ENCODE measurements at places on chromosomes 16 and 17.
A peak's percentile ranks its signal among the peaks of the same experiment; 100 is the strongest.

DNA sequence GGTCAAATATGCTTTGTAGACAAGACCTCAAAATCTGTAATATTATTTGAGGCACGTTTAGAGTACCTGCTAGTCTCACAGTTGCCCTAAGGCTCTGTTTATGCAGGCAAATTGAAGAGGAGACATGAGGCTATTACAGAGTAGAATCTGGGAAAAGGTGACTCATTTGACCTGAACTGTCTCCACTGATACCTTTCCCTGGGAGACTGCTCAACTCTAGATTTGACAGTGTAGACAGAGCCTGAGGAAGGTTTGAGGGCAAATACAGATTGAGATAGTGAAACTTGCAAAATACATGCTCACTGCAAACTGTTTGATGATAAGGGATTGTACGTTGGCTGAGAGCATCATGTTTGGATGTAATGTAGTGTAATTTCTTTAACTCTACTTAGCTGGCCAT, 1266.6 kb upstream of the CDH8 start:
- no peak for DNase-seq

DNA sequence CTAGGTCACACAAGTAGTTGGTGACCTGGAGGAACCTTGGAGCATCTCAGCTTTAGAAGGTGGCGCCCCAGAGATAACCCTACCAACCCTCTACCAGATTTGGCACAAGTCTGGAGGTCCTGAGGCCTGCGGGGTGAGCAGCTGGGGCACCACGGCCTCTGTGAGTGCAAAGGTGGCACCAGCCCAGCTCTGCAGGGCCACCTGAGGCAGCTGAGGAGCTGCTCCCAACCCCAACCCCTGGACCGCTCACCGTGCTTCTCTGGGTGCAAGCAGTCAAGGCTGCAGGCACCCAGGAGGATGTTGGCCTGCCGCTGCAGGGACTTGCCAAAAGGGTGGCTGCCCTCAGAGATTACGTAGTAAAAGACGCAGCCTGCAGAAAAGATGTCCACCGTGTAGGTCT, 28.4 kb upstream of the ICAM2 start:
- DNase-seq, result no peak

- peak; percentile 71 for DNase-seq
These were observed at the start of gene USP43 for GRCh38 chr17:9644910-9645751. Gene USP43 (plus strand): TSS chr17:9645517. CDS start chr17:9645633, 116 bp downstream.

GRCh38 chr16:17887963-17888362, 417.2 kb upstream of the XYLT1 start:
- no peak for DNase-seq

GRCh38 chr17:47810200-47810821, 11.3 kb downstream of the OSBPL7 start:
- DNase-seq, result peak; percentile 75

- no peak for DNase-seq
These were observed 33.1 kb upstream of the CRISPLD2 start for GRCh38 chr16:84786605-84787262.

GRCh38 chr17:279331-279730, 73.3 kb downstream of the RPH3AL start:
- DNase-seq, result no peak

DNA sequence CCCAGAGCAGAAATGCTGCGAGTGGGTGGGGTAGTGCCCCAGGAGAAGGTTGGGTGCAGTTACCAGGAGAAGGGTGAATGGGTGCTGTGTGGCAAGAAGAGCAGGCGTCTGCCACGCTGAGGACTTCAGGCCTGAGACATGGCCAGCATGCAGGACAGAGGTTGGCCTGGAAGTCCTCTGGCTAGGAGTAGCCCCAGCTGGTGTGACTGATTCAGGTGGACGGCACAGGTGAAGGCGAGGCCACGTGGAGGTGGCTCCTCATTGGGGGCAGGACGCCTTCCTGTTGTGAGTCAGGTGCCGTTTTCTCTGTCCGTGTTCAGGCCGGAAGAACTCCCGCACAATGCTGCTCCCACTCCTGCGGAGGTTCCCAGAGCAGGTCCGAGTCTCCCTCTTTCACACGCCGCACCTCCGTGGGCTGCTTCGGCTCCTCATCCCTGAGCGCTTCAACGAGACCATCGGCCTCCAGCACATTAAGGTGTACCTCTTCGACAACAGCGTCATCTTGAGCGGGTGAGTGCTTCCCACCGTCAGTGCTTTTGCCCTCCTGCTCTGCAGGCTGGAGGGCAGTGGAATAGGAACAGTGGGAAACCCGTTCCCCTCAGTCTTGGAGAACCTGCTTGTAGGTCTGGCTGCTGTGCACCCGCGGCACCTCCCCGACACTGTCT, 20.7 kb downstream of the PGS1 start:
- no peak for DNase-seq

DNA sequence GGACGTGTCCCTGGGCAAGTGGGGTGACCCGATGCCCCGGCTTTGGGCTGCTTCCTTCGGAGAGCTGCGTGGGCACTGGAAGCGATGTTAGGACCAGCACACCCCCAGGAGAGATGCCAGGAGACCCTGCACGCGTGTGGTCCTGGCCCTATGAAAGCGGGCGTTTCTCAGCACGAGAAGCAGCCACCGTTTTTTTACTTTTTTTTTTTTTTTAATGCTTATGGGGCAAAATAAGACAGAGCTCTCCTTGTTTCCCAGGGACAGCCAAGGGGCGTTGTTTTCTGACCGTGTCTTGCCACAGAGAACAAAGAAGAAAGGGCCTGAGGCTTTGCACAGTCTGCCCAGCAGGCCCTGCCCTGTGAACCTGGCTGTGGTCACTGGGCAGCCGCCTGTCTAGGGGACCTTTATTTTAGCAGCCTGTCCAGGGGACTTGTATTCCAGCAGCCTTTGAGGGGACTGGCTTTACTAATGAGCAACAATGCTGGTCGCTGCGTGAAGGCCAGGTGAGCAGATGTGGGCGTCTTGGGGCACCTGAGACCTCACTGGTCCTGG, 996 bp downstream of the SLC25A10 start:
- DNase-seq, result no peak

- DNase-seq, result no peak
These were observed 32.6 kb downstream of the RTN4RL1 start for GRCh38 chr17:1992541-1992940.

- DNase-seq, result no peak
These were observed 49.5 kb upstream of the CMIP start for GRCh38 chr16:81394966-81395655.

- no peak for DNase-seq
These were observed 2.5 kb upstream of the STARD3 start for GRCh38 chr17:39634384-39634871.

DNA sequence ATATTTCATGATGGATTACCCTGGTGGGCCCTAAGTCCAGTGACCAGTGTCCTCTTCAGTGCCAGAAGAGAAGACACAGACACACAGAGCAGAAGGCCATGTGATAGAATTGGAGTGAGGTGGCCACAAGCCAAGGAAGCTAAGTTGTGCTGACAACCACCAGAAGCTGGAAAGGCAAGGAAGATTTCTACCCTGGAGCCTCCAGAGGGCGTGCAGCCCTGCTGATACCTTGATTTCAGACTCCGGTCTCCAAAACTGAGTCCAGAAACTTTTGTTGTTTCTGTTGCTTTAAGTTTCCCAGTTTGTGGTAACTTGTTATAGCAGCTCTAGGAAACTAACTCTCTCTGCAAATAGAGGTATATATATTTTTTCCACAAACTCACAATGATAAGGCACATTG, 396.6 kb upstream of the ASIC2 start:
- no peak for DNase-seq

DNA sequence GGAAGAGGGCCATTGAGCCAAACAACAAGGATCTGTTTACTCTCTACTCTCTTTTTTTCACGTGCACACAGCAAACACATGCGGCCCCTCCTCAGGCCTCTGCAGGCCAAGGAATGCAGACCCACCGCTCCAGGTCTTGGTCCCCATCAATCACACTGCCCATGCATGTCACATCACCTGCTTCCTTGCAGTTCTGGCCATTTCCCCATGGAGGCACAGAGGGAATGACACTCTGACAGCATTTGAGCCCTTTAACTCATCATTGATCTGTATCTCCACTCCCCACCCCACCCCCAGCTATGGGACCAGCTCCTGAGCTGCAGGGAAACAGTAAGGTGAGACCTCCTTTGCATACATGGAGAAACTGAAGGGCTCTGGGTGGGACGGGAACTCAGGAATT, 45.9 kb upstream of the MEIOC start:
- no peak for DNase-seq

DNA sequence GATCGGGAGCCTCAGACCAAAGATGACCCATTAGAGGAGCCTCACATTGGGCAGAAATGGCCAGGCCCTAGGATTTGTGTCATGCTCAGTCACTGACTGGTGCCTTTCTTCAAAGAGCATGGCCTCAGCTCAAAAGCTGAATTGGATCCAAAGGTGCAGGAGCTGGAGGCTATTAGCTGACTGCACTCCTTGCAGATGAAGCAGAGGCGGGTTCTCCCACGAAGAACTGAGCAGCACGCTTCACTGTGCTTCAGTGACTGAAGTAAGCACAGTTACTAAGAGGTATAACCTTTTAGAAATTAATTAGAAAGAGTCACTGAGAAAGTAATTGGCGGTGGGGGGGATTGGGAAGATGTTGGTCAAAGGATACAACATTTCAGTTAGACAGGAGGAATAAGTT, 18.7 kb upstream of the COX10 start:
- DNase-seq, result no peak

DNA sequence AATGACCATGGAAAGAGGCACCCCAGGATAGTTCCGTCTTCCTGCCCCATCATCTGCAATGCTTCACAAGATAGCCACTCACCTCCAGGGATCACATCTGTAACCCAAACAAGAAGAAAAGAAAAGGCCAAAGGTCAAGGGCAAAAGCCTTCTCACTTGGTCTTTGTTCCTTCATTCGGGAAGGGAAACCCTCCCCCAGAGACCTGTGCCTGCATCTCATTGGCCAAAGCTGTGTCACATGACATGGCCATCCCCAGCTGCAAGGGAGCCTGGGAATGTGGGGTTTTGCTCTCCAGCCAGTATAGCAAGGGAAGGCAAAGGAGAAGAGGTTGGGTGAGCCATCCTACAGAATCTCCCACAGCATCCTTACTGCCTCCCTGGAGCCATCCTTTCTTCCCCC, 47.9 kb downstream of the NOL11 start:
- no peak for DNase-seq

DNA sequence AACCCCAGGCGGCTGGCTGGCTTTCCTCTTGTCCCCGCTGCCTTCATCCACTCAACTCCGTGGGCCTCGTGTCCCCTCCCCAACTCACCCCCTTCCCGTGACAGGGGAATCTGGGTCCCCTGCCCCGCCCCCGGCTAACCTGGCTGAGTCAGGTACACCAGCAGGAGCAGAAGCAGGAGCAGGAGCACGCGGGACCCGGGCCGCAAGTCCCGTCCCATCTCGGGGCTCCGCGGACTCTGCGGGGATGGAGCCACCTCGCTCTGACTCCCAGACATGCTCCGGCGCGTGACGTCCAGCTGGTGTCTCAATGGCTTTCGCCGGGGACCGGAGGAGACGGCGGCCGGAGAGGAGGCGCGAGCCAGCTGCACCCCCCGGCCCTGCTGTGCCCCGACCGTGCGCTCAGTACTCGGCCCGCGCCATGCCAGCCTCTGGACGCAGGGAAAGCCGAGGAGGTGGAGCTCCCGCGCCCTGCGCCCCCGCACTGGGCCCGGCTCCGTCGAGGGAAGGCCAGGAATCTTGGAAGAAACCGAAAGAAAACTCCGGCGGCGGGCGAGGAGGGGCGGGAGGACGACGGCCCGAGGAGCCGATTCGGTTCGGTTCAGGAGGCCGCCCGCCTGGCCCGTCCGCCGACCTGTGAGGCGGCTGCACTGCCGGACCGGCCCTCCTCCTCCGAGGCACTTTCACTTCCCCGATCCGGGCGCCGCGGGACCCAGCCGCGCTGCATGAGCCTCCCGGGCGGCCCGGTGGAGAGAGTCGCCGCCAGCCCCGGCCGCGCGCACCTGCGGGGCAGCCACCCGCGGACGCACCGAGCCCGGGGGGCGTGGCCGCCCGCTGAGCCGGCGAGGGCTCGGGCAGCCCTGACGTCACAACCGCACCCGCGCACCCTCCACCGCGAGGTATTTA, at the start of the genes CXCL16 and ZMYND15:
Gene CXCL16, minus strand, starts transcription at position 807 of the 903 bp plus-strand sequence. Its CDS starts 589 bp downstream, at position 218.
Gene ZMYND15, plus strand, starts transcription at position 712 of the 903 bp plus-strand sequence. CDS start 716 bp downstream, outside the sequence.
- DNase-seq, result peak; percentile 81

DNA sequence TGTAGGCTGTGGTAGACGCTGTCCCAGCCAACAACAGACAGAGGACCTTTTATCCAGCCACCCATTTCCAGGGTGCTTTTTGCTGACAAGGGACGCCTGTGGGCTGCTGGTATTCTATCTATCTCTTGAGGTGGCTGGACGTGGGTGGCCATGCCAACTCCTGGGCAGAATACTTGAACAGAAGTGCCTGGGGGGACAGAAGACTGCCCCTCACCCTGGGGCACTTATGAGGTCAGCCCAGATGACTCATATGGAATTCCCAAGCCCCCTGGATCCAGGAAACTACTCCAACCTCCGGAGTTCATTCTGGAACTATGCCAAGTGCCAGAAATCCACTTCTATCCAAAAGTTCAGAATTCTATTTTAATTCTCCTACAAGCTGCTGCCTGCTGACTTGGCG, 61.3 kb downstream of the CDRT4 start:
- DNase-seq, result no peak

- no peak for DNase-seq
These were observed 164.0 kb downstream of the VPS53 start for GRCh38 chr17:550463-551180.

DNA sequence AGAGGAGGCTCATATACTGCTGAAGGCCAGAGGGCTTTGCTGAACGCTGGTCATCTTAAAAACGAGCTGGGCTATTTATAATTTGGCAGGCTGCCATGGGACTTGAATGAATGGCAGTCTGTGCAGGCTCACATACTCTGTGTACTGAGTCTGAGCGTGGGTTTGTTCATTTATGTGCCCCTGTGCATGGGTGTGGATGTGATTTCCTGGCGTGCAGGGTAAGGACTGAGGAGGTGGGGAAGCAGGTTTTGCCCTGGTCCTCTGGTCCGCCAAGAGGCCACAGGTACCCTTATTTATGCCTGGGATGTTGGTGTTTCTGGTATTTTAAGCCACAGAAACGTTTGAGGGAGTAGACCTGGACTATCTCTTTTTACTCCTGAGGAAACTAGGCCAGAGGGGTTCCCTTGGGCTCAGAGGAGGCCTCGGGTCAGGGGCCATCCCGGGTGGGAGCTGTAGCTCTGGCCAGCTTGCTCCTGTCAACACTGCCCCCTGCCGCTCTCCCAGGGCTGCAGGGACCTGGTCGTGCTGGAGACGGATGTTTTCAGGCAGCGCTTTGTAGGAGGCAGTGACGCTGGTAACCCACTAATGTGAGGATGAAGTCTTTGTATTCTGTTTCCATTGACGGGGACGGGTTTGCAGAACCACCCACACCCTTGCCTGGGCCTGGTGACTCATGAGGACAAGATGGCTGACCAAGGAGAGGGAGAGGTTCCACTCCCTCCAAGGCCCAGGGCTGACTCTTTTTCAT, 184.4 kb downstream of the MSI2 start:
- DNase-seq, result peak; percentile 47

DNA sequence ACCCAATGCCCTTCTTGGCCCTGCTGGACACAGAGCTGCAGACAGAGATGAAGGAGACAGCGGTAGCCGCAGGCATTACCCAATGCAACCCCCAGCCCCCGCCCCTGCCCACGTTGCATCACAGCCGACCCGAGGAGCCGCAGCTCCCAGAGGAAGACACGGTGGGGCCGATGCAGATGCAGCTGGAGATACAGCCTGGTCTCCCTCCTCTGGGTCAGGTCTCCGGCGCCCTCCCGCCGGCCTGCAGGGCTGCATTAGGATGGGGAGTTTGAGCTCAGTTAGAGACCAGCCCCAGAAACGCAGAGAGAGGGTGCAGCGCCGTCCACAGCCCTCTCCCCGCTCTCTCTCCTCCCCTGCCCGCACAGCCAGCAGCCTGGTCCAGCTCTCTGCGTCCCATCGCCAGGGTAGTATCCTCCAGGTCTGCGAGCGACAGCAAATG, 19.4 kb upstream of the UBE2I start:
- no peak for DNase-seq

Measured in lower lobe of right lung (tissue), 2 donors.